CMK (cell line): ENCODE measurements at places on chromosomes 6 and 20.
A peak's percentile ranks its signal among the peaks of the same experiment; 100 is the strongest.

DNA sequence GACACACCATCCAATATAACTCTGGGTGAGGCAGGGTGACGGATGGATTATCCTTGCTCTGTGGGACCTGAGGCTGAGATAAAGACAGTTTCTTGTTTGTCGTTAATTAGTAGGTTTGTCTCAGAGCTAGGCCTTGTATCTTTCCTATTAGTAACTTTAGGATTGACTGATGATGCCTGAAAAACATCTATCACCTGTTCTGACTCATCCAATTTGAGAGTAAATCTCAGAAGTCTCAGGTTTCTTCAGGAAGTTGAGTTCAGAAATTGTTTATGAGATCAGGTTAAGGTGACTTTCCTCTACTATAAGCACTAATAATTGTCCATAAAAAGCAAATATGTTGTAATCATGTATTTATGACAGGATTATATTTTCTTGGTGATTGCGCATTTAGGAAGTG is 129.5 kb upstream of the SUPT3H start:
- DNase-seq, result no peak

GRCh38 chr6:6700407-6701270 is 112.1 kb downstream of the LY86 start:
- no peak for DNase-seq

DNA sequence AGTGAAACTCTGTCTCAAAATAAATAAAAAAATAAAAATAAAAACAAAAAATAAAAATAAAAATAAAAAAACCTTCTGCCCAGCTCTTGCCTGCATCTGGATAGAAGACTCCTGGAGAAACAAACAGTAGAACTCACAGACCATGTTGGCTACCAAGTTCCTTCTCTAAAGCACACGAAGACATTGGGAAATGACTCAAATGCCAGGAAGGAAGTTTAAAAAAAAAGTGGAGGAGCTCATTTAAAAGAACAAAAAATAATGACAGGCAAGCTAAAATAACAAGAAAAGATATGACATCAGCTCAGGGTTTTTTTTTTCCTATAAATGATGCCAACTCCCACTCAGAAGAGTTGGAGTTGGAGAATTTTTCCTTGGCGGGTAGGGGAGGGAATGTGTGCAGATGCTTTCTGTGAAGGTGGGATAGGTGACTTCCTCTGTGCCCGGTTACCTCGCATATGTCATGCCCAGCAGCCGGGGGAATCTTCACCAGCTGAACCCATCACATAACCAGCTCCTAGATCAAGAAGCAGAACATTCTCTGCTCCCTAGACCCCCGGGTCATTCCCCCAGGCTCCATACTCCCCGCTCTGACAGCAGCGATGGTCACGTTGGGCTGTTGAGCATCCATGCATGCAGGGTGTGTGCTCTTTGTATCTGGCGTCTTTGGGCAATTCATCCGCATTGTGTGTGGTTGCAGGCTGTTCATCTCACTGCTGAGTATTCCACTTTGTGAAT is 17.3 kb upstream of the CD93 start:
- no peak for DNase-seq

DNA sequence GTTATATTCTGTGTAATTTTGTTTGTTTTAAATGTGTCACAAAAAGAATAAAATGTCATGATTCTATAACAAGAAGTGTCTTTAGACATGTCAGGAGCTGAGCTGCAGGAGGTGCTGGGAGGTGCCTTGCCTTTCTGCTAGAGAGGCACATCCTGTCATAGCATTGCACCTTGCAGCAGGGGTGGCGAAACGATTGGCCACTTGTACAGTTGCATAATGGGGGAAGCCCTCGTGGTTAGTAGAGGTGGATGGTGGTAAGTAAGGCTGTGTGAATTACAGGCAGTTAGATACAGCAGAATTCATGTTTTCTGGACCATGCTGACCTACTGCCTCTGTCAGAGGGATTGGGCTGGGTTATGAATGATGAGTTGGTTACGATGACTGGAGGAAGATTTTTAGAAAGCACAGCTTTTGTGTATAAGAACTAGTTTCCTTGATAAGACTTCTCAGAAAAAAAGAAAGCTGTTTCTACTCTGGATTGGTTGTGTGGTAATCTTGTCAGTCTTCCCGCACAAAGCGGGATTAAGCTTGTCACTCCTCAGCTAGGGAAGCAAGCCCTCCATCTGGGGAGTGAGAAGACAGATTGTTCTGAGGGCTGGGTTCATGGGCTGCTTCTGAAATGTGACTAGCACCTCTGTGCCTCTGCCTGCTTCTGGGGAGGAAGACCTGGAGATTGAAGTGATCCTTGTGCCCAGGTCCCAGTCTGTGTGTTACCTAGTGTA is 74.9 kb downstream of the FOXO3 start:
- DNase-seq, result no peak

DNA sequence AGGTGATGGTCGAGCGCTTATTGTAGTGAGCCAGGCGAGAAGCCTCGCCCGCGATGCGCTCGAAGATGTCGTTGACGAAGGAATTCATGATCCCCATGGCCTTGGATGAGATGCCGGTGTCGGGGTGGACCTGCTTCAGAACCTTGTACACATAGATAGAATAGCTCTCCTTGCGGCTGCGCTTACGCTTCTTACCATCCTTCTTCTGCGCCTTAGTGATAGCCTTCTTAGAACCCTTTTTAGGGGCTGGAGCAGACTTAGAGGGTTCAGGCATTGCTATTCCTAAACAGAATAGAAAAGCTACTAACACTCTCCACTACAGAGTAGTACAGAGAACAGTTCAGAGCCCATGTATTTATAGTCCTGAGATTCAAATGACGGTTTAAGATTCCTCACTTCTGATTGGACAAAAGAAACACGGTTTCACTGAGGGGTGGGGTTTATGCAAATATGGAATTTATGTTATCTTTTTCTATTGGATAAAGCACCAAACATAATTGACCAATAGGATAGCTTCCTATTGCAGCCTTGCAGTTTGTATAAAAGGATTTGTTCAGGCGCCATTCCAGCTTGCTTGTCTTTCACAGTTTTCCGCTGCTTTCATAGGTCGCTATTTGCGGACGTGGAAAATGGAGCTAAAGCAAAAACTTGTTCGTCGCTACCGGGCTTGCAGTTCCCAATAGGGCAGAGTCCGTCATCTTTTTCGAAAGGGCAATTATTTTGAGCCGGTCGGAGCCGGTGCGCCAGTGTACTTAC is 43.7 kb upstream of the HFE start:
- peak; percentile 76 for DNase-seq

DNA sequence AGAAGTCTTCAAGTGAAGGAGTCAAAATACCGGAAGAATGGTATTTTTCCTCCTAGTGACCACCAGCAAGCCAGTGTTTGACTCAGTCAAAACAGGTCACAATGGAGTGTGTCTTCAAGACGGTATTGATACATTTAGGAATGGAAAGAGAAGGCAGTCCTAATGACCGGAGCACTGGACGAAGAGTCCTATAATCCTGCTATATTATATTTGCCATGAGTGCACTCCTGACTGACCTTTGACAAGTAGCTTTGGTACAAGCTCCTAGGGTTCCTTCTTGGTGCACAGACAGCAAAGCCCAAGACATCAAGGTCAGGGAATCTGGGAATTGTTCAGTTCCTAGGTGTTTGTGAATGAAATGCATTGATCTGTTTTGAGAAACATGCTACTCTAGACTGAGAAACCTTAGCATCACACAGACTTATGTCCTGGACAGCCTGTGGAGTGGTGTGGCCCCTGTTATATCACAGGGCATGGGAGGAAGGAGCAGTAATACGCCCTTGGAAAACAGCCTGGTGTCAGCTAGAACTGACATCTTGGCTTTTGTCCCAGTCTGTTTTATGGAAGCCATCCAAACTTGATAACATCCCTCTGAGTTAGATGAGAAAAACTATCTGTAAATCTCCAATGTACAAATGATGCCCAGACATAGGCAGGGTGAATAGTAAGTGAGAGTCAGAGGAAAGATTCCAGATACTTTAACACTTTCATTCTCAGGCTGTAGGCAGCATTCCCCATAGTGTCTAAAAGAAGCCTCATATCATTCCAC is 18.5 kb downstream of the NOX3 start:
- no peak for DNase-seq

GRCh38 chr6:15593798-15594197 is 69.0 kb downstream of the DTNBP1 start:
- no peak for DNase-seq

DNA sequence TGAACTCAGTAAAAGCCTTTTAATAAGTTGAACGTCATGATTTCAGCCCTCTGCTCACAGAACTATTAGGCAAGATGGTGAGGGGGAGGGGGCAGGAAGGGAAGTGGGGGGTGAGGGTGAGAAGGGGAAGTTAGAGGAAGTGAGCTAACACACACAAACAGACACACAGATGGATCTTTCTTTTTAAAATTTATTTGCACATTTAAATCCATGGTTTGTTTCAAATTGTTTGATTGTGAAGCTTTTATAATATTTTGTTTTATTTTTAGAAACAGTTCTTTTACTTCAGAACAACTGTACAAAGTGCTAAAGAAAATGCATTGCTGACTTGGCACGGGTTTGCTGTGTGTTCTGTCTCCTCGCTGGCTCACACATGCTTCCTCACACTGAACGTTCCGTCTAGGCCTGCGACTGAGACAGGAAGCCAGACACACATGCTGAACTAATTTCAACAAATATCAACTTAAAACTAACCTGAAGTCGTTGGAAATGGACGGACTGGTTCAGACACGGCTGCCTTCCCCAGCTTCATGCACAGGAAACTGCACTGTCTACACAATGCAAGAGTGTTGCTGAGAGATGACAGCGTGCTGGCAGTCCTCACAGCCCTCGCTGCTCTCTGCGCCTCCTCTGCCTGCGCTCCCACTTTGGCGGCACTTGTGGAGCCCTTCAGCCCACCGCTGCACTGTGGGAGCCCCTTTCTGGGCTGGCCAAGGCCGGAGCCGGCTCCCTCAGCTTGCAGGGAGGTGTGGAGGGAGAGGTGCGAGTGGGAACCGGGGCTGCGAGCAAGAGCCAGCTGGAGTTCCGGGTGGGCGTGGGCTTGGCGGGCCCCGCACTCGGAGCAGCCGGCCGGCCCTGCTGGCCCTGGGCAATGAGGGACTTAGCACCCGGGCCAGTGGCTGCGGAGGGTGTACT is 8.1 kb upstream of the ZBP1 start:
- DNase-seq, result no peak

DNA sequence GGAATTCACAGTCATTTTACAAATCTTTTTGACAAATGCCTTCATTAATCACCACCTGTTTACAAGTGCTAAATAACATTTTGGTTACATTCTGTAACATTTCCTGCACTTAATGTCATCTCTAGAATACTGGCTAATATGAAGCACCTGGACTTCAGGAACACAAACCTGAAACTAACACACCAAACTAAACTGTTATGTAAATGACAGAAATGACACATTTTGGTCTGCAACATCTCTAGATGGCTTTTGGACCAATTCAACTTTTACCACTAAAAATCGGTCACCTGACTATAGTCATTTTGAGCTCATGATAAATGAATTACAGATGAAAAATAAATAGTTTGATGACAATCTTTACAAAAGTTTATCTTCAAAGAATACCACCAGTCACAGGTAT is 80.6 kb downstream of the ATG5 start:
- no peak for DNase-seq

DNA sequence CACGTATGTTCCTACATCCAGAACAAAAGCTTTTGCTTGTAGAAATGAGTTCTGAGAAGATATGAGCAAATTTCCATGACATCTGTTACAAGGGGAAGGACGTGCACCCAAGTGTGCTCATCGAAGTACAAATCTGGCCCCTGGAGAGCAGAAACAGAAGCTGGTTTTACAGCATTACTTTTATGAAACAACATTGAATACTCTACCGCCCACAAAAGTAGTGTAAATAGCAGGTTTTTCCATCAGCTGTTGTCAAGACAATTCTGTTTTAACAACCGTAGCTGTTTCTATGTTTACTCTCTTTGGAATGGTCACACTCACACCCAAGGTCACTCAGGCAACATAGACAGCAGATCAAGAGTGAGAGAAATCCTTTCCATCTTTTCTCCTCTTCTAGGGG is 114.2 kb upstream of the SSTR4 start:
- no peak for DNase-seq

DNA sequence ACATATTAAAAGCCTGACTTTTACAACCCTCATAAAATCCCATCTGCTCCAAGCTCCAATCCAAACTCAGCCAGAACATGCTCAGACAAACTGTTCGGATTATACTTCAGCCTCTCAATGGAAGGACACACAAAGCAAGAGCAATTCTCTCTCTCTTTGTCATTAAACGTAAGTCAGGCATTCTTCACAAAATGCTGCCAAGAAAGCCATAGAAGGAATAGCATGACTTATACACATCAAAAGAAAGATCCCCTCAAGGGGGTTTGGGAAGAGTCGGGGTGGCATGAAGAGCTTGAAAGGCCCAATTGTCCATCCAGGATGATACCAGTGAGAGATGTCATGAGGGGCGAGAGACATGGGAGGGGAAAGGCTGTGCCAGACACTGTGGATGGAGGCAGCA is 268.9 kb downstream of the PREX1 start:
- no peak for DNase-seq

- no peak for DNase-seq
Measured at GRCh38 chr20:39424962-39425678, 463.0 kb downstream of the DHX35 start.

DNA sequence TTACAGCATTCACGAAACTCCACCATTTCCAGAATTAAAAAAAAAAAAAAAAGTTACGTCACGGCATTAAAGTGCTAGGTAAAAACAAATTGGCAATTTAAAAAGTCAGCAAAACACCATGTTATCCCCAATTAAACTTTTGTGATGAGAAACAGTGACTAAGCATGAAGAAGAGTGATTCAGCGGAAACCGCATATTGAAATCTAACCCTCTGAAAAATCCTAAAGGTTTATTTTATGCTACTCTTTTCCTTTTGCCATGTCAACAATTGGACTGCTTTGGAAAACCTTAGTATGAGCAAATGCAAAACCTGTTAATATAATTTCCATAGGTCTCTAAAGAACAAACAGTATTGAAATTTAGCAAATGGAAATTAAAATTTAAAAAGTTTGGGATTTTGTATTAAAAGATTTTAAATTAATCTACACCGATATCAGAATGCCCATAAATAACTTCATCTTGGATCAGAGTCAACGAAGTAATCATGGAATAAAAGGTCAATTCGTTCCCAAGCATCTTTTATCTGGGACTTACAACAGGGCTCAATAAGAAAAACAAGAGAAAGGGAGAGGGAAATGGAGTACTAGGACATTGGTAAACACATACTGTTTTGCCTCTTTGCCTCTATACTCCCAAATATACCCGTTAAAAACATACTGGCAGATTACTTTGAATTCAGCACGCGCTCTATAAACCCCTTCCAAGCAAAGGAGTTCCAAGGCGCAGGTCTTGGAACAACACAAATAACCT is 1.1 kb downstream of the FBXO30 start:
- DNase-seq, result no peak

- DNase-seq, result peak; percentile 61
Measured at GRCh38 chr20:44598423-44599305, 16.3 kb downstream of the PKIG start.

- no peak for DNase-seq
Measured at GRCh38 chr20:697826-698225, 22.2 kb upstream of the SCRT2 start.
